Right kidney (tissue), 9 donors: ENCODE measurements at places on chromosomes 13 and 19.
A peak's percentile ranks its signal among the peaks of the same experiment; 100 is the strongest.

DNA sequence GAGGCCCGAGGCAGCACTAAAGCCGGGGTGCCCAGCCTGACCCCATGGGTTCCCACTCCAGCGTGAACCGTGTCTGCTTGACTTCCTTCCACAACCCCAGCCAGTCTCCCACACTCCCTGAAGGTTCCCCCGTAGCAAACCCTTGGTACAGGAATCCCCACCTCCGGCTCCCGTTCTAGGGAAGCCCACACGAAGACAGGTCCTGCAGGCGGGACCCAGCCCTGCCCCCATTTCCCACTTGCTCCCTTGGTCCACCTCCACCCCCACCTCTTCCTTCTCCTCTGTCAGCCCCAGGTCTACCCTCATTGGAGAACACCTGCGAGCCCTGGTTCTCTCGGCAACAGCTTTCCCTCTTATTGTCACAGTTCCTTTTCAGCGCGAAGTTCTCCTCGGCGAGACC lies 23.9 kb downstream of the C19orf81 start:
- no peak for DNase-seq

GRCh38 chr13:33487575-33488243 lies 202.2 kb upstream of the STARD13 start:
- no peak for DNase-seq

DNA sequence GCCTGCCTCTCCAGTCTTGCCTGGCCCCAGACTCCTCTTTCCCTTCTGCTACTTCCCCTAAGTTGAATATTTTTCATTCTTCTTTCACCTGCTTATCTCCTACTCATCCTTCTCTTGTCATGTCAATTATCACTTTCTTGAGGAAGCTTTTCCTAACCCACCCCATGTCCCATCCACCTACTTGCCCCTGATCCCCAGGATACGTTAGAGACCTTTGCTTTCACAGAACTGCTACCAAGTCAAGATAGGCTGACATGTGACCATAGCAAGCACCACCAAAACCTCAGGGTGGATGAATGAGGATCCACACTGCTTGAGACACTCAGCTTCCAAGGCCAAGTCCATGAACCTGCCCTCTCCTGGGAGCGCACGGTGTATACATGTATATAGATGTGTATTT lies 131.5 kb downstream of the DNAJC15 start:
- DNase-seq = no peak

DNA sequence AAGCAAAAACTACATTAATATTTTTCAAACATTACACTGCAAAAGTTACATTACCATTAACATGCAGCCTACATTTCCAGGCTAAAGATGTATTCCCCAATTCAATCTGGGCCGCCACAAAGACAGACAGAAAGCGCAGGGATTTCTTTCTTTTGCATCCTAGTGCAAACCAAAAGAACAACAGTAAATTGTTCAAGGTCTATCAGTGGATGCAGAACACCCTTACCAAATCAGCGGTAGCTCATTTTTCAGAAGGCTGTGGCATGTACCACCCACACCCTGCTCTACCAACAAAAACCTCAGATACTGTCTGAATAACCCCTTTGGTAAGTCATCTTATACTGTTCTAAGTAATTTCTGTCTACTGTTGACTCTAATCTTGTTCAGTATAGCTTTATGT lies 3.6 kb downstream of the TPT1 start:
- no peak for DNase-seq

DNA sequence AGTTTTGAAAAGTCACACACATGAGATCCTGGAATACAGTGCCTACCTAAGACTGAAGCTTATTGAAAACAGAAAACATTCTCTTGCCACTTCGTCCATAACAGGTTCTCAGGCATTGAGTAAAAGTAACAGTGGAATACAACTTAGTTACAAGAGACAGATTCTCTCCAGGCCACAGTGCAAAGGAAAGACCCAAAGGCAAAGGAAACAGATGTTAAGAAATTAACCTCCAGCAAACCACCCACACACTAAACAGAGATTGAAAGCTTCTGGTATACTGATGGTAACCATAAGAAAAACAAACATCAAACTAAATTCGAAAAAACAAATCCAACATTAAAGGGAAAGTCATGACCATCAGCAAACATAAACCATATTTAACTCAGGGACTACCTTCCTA lies 914.7 kb downstream of the SLITRK5 start:
- DNase-seq = no peak

DNA sequence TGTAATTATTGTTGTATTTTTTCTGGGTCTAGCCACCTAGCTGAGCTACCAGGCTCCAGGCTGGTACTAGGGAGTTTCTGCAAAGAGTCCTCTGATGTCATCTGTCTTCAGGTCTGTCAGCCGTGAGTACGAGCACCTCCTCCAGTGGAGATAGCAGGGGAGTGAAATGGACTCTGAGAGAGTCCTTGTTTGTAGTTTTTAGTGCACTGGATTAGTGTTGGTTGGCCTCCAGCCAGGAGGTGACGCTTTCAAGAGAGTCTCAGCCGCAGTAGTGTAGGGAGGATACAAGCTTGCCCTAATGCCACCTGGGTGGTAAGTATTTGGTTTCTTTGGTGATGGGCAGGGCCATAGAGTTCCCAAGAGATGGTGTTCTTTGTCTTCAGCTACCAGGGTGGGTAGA lies 384.8 kb downstream of the SLC7A1 start:
- DNase-seq = no peak

- no peak for DNase-seq
These were observed 1.1 kb downstream of the ZNF792 start for GRCh38 chr19:34962687-34963572.

DNA sequence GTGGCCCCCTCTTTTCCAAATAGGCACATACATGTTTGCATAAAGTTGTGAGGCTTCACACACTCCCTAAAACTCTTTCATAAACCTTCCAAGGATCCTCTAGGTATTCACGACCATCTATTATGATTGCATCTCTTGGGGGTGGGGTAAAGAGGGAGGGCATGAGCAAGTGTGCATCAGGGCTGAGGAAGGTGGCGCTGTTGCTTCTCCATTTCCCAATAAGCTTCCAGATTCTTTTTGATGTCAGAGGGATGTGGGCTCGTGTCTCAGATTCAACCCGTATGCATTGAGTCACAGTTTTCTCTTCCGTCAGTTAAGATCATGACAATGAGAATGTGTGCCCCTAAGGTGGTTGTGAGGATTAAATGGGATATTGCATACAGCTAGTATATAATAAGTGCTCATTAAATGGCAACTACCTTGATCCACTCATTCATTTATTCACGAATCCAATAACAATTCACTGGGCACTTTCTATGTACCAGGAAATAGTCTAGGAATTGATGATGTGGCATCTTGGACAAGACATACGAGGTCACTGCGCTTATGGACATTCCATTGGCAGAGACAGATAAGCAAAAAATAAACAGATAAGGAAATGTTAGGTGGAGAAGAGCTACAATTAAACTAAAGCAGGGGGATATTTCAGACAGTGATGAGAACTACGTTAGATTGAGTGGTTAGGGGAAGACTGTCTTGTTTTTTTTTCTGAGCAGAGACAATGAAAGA lies 10.3 kb downstream of the CYP2B6 start:
- no peak for DNase-seq

GRCh38 chr19:49546825-49547565 lies 19.2 kb downstream of the RCN3 start:
- peak; percentile 75 for DNase-seq

DNA sequence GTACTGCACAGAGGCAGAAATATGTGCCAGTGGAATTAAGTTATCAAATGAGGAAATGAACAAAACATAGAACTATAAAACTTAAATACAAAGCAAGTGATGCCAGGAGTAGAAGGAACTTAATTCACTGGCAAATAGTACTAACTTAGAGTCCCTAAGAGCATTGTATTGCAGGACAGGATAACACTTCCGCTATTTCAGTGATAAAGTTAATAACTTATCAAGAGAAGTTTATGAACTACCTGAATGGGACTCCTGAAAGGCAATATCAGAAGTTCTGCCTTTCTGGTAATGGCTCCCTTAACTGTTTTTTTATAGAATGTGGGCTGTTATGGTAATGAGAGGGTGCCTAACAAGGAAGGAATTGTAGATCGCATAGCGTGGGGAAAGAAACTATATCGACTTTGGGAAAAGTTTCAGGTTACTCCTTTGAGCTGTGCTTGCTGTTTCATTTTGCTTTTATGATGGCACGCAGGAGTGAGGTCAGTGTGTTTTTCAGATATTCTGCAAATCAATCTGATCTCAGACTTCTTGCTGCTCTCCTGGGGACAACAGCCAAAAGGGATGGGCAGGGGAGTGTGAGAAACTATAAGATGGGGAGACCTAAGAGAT lies 95.3 kb upstream of the MLNR start:
- DNase-seq = no peak

GRCh38 chr19:14349426-14349825 lies 31.8 kb upstream of the ADGRE5 start:
- DNase-seq = no peak

DNA sequence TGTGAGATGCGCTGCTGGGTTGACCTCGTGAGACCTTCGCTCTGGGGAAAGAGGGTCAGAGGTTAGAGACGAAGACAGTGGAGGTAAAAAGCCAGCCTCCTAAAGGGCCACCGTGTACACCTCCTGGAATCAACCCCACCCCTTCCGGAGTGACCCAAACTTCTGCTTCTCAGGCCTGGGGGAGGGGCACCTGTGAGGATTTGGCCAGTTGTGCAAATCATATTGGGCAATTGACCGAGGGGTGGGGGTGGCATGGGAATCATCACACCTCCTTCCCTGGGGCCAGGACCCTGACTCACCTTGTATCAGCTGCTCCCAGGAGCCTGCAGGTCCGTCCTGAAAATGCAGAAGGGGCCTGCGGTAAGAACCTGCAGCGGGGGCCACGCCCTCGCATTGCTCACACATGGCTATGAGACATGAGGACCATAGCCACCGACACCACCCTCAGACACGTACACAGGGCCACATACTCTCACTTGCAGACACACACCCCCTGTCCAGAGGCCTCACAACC lies 2.8 kb downstream of the TNFSF14 start:
- no peak for DNase-seq

DNA sequence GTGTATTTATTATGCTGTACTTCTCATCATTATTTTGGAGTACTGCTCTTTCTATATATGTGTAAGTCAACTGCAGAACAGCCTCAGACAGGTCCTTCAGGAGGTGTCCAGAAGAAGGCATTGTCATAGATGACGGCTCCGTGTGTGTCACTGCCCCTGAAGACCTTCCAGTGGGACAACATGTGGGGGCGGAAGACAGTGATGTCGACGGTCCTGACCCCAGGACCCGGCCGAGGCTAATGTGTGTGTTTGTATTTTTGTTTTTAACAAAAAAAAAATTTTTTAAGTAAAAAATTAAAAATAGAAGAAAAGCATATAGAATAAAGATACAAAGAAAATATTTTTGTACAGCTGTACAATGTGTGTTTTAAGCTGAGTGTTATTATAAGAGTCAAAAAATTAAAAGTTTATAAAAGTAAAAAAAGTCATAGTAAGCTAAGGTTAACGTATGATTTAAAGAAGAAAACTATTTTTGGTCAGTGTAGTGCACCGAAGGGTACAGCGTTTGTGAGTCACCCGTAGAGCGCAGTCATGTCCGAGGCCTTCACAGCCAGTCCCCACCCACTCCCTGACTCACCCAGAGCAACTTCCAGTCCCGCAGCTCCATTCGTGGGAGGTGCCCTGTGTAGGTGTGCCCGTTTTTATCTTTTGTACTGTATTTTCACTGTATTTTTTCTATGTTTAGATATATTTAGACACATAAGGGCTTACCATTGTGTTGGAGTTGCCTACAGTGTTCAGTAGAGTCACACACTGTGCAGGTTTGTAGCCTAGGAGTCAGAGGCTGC lies 42.2 kb upstream of the SPACA7 start:
- no peak for DNase-seq

DNA sequence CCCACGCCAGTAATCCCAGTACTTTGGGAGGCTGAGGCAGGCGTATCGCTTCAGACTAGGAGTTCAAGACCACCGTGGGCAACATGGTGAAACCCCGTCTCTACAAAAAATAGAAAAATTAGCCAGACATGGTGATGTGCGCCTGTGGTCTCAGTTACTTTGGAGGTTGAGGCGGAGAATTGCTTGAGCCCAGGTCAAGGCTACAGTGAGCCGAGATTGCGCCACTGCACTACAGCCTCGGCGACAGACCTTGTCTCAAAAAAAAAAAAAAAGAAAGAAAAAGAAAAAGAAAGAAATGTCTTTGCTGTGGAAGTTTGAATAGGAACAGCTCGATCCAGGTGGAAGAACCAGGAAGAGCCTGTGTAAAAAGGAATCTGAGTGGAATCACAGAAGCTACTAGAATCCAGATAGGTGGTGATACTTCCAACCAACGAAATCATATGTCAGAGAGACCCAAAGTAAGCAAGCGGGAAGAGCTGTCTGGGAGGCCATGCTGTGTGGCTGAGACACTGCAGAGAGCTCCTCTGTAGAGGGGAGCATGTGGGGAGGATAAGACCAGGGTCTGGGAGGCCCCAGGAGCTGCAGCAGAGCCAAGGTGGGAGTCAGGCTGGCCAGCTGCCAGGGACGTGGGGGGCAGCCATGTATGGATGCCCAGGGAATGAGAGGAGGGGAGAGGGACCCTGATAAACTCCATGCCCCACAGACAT lies 21.1 kb downstream of the LATS2 start:
- DNase-seq = no peak

DNA sequence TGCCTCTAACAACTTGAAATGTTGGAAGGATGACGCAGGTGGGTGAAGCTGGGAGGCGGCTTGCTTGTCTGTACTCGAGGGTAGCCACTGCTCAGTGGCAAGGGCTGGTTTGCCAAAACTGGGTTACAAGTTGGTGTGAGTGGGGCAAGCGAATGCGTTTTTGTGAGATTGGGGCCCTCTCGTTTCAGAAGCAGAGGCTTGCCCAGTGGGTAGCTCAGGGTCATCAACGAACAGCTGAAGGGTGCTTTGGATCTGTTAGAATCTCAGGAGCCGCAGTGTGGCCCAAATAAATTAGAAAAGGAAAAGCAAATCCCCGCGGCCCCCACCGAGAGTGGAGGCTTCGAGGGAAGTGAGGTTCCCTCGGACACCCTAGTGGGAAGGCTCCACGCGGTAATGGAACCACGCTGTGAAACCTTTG lies 7.3 kb downstream of the ATP4B start:
- DNase-seq = no peak

DNA sequence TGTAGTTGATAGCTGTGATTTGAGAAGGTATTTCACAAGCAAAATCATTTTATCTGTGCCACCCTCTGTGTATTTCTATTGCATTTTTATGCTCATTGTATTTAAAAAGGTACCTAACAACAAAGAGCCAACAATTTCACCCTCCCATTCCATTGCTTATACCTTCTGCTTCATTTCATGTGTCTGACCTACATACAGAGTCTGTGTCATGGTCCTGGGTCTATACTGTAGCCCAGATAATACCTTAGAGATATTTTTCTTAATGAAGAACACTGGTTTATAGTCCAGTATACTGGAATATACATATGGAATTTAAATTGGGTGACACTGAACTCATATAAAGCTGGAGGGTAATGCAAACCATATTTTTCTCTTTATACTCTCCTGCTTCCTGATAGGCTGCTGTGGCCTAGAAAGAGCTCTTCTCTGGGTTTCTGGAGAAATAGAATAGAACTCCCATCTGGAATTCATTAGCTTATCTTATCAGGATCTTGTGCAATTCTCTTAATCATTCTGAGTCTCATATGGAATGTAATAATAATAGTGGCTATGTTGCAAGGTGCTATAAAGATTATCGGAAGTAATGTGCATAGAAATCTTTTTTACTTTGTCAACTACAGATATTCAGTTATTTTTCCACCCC lies 31.8 kb upstream of the SPART start:
- DNase-seq = no peak

- no peak for DNase-seq
These were observed 586.9 kb upstream of the KLHL1 start for GRCh38 chr13:70694996-70695715.

GRCh38 chr13:112648101-112648500 lies 41.7 kb upstream of the ATP11A start:
- DNase-seq = no peak
